Adrenal gland (tissue), 19 donors: ENCODE measurements at places on chromosomes 5 and 9.

GRCh38 chr5:180495292-180495691 lies 1.1 kb downstream of the CNOT6 start:
- DNase-seq = peak; percentile 29

DNA sequence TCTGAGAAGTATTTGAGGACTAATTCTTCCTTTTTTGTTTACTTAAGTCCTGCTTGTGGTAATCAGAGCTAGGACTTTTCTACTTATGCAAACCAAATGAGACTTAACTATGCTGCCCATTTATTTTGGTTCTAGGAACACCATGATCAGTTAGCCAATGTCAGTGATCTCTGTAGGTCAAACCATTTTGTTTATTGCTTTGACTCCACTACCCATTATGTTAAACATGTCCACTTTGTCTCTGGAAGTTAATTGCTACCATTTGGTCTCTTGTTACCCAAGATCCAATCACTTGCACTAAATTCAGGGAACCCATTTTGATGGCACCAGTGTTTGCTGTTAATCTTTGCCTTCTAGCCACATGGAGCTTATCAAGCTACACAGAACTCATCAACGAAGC lies 161.9 kb downstream of the CCDC171 start:
- DNase-seq = no peak

DNA sequence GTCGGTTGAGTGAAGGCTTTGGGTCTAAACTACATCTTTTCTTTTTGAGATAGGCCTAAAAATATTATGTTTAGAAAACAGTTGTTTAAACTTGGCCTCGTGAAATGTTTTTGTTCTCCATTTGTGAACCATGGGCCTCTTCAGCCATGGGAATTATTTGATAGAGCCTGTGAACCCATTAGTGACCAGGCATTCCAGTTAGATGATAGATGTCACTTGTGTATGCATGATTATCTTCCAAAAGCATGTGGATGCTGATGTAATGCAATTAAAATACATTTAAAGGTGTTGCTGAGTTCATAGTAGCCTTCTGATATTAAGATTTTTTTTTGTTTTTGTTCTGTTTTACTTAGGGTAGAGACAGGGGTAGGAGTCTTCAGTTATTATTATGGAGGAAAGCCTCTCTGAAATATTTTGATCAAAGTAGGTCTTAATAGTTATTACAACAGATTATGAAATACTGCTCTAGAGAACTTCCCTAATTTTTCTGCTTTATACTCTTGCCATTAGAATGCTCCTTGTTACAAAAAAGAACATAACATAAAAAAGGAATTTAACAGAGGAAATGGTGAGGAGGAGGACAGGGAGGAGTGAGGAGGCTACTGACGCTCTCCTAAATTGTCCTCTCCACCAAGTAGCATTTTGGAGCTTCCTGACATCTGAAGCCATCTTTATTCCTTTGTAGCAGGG lies 32.9 kb downstream of the CPEB4 start:
- DNase-seq = no peak

- DNase-seq = no peak
Measured at GRCh38 chr5:58666598-58667581, 84.0 kb downstream of the RAB3C start.

DNA sequence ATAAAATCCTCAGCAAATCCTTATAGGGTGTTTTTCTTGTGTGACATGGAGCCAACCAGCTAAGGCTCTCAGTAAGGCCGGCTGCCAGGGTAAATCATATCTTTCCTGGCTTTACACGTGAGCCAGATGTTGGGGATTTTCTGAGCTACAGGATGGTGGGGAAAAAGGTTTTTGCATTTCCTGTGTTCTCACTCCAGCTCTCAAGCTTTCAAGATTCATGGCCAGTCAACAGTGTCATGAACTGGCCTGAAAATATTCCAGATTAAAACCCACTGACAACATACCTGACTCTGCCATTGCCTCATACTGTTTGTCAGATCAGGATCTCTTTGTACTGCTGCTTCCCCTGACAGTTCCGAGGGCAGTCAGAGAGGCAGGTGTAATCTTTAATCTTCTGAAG lies 306.9 kb downstream of the GLIS3 start:
- DNase-seq = no peak

DNA sequence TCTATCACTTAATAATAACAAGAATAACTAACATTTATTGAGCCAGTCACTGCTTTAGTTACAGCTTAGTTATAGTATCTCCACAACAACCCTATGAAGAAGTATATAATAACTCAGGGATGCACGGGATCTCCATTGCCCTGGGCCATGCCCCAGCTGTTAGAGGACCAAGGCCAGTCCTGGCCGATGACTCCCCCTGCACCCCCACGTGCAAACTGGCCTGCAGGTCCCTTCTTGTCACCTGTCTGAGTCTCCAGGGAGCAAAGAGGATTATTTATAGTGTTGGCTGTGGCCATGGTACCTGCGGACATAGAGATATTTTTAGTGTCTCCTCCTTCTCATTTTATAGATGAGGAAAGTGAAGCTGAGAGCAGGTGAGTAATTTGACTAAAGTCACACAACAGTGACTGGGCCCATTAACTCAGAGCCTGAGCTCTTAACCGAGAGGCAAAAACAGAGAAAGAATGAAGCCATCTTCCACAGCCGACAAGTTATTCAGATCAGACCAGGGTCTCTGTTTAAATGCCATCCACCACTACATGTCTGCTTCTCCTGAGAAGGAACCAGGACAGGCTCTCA lies 94.4 kb downstream of the TMEM215 start:
- no peak for DNase-seq

DNA sequence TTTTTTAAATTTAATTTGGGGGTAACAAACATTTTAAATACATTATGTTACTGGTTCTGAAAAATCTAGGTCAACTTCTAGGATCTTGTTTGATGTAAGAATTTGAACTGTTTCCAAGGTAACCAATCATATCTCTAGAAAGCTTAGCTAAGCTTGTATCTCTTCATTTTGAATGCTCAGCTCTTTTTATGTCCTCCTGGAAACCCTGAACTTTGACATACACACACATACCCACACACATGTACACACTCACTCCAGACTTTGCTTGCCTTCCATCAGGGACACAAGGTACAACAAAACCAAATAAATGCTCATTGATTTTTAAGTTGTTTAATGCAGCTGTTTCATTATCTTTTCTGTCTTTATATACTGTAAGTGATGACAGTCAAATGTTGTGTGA lies 178.5 kb downstream of the RAB3C start:
- DNase-seq = no peak

- no peak for DNase-seq
Measured at GRCh38 chr5:72273547-72273946, 46.5 kb downstream of the MRPS27 start.

DNA sequence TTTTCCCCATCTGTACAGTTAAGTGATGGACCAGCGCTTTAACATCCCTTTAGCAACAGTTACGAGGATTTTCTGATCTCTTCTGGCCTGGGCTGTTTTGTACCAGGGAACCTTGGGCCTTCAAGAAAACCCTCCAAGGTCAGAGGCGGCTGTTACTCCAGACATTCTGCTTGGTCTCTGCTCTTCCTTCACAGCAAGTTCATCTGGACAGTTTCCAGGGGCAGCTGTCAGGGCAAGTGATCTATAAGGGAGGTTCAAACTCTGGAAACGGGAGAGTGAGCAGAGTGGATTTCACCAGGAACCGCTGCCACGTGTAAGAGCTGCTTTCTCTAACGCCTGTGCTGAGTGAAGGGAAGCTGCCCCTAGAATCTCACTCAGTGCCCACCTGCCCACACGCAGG lies 36.7 kb downstream of the ZNF618 start:
- DNase-seq = peak; percentile 76

DNA sequence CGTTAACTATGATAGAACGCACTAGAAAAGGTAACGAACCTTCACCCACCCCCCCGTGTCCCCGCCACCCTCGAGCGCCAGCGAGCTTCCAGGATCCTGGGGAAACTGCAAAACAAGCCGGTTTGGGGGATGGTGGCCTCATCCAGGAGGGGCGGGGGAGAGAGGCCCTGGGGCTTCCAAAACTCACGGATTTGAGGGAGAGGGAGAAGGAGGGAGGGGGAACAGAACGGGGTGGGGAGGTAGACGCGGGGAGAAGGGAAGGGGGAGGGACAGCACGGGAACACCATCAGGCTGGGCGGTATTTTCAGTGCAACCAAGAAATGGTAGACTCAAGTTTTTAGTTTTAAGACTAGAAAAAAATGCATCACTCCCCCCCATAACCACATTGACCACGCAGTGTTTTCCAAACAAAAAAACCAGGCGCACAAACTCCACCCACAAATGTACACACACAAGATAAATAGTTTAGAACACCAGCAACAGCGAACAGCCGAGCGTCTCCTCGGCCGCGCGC lies 1.4 kb downstream of the NRARP start:
- DNase-seq = no peak

DNA sequence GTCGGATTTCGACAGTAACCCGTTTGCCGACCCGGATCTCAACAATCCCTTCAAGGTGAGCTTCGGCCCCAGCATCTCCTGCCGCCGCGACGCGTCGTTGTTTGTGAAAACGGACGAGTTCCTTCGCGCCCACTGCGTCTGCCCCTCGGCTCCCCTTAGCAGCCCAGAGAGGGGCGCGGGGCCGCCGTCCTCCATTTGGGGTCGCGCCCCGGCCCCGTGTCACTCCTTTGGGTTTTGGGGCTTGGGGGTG lies 182 bp downstream of the SCAMP1 start:
- DNase-seq = no peak

DNA sequence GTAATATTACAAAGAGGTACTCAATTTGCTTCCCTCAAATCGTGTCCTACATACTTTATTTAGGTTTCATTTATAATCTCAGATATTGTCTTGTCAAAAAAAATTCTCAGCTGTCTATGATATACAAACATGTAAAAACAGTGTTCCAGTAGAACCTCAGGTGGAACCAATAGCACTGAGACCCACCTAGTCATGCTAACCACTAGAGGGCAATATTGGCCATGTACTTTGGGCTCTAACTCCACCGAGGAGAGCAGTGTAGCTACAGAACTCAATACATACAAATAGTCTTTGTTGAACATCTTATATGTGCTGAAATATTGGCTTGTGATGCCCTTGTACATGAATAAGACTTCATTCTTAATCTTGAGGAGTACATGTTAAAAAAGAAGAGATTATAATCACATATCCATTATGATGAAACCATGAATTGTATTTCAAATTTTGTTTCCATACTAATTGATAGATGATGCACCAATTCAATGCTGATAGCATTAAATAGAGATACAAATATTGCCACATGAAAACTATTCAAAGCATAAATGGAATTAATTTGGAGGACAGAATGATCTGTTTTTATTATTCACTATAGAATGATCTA lies 71.2 kb upstream of the CNTLN start:
- DNase-seq = peak; percentile 21

- peak; percentile 57 for DNase-seq
Measured at GRCh38 chr9:34546834-34547827, 24.3 kb upstream of the ENHO start.

DNA sequence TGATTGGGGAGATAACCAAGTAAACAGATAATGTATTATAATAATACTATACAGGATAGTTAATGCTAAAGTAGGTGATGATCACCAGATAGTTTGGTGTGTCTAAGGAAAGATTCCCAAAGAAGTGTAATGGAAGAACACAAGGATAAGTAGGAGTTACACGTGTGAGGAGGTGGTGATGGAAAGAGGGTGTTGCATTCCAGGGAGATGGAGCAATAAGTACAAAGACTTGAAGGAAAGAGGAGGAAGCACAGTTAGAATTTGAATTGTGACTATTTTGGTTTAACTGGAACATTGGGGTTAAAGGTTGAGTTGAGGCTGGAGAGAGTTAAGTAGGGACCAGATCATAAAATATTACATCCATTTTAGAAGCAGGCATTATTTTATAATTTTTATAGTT lies 76.9 kb downstream of the IPO11 start:
- no peak for DNase-seq

- peak; percentile 44 for DNase-seq
Measured at GRCh38 chr5:142110046-142110531, 1.5 kb downstream of the NDFIP1 start.

- no peak for DNase-seq
Measured at GRCh38 chr5:167843881-167844572, 447.4 kb upstream of the WWC1 start.

- DNase-seq = no peak
Measured at GRCh38 chr5:1014346-1014745, 5.7 kb downstream of the NKD2 start.

GRCh38 chr5:127056896-127057295 lies 16.4 kb downstream of the C5orf63 start:
- DNase-seq = no peak

- peak; percentile 78 for DNase-seq
Measured at GRCh38 chr9:129726322-129727160, 26.3 kb downstream of the PTGES start.

- DNase-seq = peak; percentile 21
Measured at GRCh38 chr5:78671609-78672008, 23.0 kb upstream of the LHFPL2 start.

- DNase-seq = no peak
Measured at GRCh38 chr5:132714456-132715307, 22.7 kb downstream of the KIF3A start.

GRCh38 chr5:14177634-14178033 lies 34.5 kb downstream of the TRIO start:
- DNase-seq = no peak

GRCh38 chr9:130693426-130694191 lies at the start of gene EXOSC2:
TSS of gene EXOSC2 (plus strand) at chr9:130693780. CDS start at chr9:130693792, 12 bp downstream.
- peak; percentile 99 for DNase-seq
